ENCODE measurements at places on chromosomes 6 and 20.
A peak's percentile ranks its signal among the peaks of the same experiment; 100 is the strongest.

- DNase-seq: peak; percentile 36
These were observed 155.4 kb downstream of the NRN1 start for GRCh38 chr6:5851261-5851757.

DNA sequence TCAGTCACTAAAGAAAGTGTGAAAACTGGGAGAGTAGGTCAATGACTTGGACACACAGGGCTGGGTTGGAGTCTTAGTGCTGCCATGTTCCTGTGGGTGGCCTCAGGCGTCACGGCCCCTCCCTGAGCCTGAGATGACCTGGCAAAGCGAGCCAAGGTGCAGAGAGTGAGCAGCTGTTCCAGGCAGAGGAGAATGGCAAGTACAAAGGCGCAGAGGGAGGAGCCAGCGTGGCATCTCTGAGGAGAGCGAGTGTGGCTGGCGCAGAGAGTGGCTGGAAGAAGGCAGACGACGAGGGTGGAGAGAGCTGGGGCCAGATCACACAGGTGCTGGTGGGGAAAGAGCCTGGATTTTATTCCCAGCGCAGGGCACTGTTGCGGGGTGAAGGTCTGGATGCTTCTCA lies 20.6 kb upstream of the CHMP4B start:
- no peak for DNase-seq

DNA sequence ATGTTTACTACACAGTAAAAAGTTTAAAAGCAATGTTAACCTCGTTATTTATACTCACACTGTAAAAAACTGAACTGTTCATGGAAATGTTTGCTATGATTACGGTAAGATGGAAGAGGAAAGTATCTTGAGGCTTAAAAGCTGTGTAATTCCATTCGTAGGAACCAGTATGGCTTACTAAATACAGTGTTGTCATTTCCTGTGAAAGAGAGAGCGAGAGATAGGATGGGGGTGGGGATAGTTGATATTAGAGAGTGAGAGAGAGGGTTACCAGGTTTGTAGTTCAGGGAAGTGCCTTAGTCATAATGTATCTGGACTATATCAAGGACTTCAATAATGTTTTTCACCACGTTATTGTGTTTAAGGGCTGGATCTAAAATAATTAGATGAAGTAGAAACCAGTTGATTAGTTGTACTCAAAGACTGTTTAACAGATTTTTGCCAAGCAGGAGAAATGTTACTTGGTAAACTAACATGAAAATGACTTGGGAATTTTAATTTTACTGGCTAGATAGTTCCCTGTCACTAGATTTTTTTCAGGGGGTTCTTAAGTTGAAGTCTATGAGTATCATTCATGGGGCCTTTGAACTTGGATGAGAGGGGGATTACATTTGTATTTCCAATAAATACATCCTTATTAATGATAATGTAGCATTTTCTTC lies 30.4 kb downstream of the AFDN start:
- no peak for DNase-seq

DNA sequence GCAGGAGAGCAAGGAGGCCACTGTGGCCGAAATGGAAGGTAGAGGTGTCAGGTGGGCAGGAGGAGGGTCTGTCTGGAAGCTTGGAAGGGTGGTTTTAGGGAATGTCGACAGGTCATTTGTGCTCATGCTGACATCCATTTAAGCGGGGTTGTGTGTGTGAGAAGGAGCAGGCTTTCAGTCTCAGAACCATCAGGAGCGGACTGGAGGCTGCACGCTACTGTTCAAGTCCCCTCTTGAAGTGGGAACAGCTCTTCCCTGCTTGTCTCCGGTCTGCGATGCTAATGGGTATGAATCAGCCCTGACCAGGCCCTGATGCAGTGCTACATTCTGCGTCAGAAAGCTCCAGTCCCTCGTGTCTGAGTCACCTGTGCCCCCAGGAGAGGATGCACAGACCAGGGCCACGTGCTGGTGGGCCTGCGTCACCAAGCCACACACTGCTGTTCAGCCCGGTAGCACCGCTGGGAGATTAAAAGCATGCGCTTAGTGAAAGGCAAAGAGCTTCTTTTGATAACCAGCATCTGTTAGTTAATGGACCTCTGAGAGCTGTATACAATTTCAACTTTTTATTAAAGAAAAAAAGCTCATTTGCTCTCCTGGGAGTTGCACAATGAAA lies 58.0 kb downstream of the APCDD1L start:
- no peak for DNase-seq

DNA sequence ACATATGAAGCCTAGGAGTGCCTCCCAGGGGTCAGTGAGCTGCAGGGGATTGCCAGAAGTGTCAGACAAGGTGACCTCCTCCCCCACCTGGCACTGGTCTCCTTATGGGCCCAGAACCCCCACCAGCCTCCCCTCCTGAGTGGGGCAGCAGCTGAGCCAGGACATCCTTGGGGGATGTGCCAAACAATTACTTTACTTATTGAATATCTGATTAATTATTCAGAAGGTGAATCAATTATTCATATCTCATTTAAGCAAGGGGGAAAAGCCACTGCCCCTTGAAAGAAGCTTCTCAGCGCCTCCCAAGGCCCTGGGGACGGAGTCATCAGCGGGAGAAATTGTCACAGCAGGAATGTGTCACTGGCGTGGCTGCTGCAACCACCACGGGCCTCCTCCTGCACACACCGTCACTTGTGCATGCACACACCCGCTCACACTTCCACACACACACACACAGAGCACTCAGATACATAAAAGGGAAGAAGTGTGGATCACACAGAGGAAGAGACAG lies 123.4 kb upstream of the MAFB start:
- DNase-seq: no peak

- DNase-seq: no peak
These were observed 158.7 kb downstream of the SCML4 start for GRCh38 chr6:107665382-107665781.

GRCh38 chr20:63405102-63405730 lies 44.1 kb upstream of the CHRNA4 start:
- no peak for DNase-seq

GRCh38 chr6:2197177-2197671 lies 48.2 kb downstream of the GMDS start:
- DNase-seq: no peak

DNA sequence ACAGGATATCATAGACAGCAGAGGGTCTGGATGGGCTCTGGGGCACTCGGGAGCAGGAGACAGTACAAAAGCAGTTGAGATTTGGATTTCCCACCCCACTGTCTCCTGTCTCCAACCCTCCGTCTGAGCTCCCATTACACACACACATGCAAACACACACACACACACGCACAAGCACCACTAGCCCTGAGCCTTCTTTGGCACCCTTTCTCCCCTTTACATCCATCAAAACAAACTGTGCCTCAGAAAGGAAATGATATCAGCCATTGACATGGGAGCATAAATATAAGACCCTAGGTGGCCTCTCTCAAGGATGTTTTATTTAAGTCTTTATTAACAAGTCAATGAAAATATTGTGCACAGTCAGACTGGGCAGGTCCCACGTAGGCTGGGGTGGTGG lies 17.5 kb downstream of the TTBK1 start:
- DNase-seq: no peak

DNA sequence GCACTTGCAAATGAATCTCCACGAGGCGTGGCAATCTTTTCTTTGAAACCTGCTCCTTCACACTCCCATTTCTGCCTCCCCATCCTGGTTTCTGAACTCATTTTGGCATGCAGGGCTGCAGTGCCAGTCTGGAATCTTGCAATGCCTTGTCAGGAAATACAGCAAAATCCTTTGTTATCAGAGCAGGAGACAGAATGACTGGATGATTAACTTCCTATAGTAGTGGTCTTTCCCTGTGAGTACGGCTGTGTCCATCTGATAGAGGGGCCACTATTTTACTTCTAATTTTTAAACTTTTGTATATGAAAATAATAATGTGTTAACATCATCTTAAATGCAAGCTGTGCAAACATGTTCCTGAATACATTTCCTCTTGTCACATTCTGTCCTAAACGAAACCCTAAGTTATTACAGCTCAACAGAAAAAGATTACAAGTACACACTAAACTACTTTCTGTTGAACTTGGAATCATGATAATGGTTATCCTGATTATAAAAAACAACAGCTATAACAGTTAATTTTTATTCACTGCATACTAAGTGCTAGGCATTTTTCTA lies 140.2 kb downstream of the KIF13A start:
- no peak for DNase-seq

GRCh38 chr6:166588691-166589336 lies 2.3 kb upstream of the RAMACL start:
- DNase-seq: no peak

DNA sequence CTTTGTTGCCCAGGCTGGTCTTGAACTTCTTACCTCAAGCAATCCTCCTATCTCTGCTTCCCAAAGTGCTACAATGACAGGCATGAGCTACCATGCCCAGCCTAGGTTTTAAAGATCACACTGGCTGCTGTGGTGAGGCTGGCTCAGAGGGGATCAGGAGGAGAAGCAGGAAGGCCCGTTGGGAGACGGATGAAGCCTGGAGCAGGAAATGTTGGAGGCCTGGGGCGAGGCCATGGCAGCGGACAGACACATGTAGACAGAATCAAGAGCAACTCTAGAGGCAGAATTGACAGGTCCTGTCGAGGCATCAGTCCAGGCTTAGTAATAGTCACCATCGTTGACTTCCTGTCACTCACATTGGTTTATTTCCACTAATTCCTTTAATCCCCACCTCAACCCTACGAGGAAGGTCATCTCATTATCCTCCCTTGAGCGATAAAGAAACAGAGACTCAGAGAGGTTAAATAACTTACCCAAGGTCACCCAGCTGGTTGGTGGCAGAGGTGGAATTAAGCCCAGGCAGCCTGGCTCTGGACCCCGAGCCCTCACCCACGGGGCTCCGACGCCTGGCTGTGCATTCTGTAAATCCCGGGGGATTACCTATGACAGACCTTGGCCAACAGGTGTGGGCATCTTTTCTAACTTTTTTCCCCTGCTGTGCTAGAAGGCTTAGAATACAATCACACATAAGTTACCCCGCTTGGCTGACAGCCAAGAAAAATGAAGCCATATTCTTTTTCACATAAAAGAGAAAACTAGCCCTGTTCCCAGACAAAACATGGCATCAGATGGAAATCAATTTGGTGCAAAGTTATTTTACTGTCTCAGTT lies 113.4 kb downstream of the EYA2 start:
- no peak for DNase-seq

GRCh38 chr6:16270178-16270794 lies 31.9 kb downstream of the GMPR start:
- no peak for DNase-seq

GRCh38 chr6:126267626-126268025 lies 72.3 kb upstream of the CENPW start:
- no peak for DNase-seq

GRCh38 chr6:157800420-157801237 lies 22.4 kb upstream of the SNX9 start:
- DNase-seq: no peak

- no peak for DNase-seq
These were observed 18.5 kb upstream of the RNF39 start for GRCh38 chr6:30093951-30094661.

GRCh38 chr6:161254464-161255253 lies 19.2 kb downstream of the AGPAT4 start:
- no peak for DNase-seq

- DNase-seq: no peak
These were observed 67.4 kb upstream of the BMP6 start for GRCh38 chr6:7658543-7658942.

DNA sequence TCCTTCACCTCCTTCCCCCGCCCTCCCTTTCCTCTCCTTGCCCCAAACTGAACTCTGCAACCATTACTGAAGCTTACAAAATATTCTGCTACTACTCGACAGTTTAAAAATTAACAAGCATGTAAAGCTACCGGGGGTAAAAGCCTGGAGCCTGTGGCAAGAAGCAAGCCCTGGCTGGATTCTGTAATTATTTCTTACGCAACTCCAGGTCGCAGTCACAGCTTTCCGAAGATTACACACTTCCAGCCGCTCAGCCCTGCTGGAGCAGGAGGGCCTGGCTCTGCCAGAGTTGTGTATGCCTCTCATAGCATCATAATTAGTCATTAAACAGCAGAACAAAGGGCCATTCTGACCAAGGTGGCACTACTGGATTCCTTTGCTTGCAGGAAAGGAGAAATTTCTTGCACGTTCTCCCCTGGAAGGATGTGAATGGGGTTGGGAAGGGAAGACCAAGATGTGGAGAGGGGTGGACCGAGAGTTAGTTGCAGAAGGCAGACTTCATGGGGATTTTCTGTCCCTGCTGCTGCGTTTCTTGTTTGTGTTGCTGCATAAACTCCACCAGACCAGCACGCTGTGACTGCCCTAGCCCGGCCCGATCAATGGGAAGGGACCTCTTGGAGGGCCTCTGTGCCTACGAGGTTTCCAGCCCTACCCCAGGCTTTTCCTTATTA lies 23.6 kb downstream of the FOXQ1 start:
- DNase-seq: no peak

DNA sequence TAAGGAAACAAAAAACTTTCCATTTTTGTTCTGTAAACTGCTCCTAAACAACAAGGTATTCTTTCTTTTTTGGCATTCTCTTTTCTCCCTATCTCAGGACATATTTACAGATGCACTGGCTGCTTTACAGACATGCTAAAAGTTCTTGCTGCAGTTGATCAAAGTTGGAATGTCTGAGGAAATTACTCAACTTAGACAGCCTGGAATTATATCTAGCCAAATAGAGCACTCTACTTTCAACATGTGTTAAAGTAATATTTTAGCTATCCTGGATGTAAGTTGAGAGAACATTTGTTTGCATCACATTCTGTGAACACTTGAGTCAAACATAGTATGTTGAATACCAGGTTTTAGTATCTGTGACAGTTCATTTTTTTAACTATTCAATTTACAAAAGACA lies 24.8 kb downstream of the TASP1 start:
- DNase-seq: no peak

GRCh38 chr20:61404303-61404702 lies 152.2 kb downstream of the CDH4 start:
- DNase-seq: no peak

DNA sequence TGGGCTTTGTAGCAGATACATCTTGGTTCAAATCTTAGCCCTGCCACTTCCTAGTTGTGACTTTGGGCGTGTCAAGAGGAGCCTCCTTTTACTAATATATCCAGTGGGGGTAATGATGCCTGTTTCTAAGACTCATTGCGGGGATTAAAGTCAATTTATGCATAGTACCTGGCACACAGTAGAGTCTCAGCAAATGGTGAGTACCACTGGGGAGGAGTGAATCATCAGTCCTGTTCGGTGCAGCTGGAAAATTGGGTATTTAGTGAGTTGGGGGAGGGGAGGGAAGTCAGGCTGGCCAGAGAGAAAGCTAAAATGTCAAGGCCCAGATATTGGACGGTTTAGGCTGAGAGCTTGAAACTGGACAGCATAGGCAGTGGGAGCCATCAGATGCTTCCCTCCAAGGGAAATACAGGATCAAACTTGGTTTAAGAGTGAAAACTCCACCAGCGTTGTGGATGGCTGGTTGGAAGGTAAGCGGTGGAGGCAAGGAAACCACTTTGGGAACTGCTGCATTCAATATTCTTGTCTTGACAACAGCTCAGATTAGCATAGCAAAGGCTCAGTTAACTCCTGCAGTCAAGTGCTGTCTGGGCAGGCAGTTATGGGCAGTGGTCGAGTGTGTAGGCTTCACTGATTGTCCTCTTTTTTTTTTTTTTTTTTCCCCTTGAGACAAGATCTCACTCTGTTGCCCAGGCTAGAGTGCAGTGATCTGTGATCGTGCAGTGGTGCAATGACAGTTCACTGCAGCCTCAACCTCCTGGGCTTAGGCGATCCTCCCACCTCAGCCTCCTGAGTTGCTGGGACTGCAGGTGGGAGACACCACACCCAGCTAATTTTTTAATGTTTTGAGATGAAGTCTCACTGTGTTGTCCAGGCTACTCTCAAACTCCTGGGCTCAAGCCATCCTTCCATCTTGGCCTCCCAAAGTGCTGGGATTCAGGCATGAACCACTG lies 12.9 kb downstream of the PPP1R16B start:
- no peak for DNase-seq

GRCh38 chr6:49519660-49520059 lies 19.9 kb downstream of the GLYATL3 start:
- no peak for DNase-seq

All from stimulated activated CD4-positive, alpha-beta T cell treated with anti-CD3 and anti-CD28 coated beads, Interleukin-15, amount 100 ng/mL, for 1 hour (primary cell).